ENCODE measurements at places on chromosomes 7 and 10.
A peak's percentile ranks its signal among the peaks of the same experiment; 100 is the strongest.

GRCh38 chr7:22356010-22356691, 803 bp downstream of the RAPGEF5 start:
- no peak for DNase-seq

DNA sequence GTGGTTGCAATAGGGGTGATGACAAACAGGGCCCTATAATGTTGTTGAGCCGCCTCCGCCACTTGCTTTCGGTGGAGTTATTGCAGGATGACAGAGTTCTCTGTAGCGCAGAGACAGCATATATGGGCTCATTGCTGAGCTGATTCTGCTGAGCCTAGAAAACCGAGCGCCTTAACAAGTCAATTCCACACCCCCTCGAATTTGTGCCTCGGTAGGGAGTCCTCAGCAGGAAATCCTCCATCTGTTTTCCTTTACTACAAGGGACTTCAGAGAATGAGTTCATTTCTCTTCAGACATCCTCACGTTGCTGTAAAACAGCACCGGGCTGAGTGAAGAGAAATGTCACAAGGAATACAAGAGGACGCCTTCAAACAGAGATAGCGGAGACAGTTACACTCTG, 90.7 kb upstream of the KIAA1217 start:
- DNase-seq: no peak

DNA sequence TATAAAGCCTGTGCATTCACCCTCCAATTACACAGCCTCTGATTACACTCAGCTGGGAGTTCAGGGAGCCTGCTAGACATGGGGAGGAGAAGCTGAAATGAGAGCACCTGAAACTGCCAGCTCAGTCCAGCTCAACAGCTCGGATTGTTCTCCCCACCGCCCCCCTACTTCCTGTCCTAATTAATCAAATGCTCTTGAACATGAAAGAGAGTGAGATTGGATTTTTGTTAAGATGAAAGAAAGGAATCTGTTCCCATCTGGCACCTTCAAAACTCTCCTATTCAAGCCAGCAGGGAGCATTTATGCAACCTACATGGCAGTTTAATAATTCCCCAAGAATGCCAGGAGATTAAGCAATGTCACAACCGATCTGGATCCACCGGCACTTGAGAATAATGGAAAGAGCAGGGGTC, 98.0 kb downstream of the NPSR1 start:
- peak; percentile 81 for DNase-seq

GRCh38 chr7:34928052-34928451, 109.2 kb downstream of the DPY19L1 start:
- no peak for DNase-seq

GRCh38 chr7:3641582-3641981, 340.5 kb downstream of the SDK1 start:
- DNase-seq: no peak

GRCh38 chr7:92667816-92668535, 77.8 kb upstream of the FAM133B start:
- no peak for DNase-seq

DNA sequence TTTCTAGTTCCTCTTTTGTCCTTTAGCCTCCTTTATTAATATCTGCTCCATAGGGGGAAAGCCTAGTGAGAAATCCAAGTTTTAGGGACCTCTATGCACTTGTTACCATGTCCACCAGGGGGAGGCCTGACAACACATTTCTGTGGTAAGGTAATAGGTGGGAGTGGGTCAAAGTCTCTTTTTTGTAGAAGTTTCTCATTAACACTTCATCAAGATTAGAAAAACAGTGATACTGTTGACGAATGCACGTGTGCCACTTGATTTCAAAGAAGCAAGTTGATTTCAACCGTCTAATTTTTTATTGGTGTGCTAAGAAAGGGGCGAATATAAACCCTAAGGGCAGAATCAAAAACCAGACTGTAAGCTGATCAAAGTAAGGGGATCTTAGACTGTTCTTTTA, 30.6 kb downstream of the CISD1 start:
- peak; percentile 0 for DNase-seq

DNA sequence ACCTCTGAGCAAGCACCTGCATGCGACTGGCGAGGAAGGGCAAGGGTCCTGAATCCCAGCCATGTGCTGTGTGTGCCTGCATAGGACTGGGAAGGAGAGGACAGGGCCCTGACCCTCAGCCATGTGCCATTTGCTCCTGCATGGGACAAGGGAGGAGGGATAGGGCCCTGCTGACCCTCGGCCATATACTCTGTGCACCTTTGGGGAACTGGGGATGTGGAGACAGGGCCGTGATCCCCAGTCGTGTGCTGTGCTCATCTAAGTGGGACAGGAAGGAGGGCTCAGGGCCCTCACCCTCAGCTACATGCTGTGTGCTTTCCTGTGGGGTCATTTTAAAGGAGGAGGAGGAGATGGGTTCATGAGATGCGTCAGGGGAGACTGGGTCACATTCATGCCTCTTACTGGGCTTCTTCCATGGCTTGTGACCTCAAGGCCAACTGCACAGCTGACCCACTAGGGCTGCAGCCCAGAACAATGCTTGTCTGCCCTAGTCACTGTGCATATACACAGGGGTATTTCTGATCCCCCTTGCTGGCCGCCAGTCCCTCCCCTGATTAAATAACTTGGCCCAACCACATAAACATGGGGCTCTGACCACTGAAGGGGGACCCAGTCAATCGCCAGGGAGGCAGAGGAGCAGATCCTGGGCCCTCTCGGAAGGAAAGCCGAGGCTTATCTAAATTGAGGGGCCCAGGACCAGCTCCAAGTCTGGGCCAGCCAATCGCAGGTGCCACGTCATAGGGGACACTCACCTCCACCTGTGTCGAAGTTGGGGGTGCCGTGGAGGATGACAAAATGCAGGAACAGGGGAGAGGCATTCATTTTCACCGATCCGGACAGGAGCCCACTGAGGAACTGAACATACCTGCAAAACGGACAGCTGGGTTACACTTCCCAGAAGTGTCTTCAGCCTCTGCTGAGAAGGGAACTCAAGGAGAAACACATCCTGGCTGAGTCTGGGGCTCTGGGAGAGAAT, 167.3 kb downstream of the TNS3 start:
- peak; percentile 12 for DNase-seq

GRCh38 chr10:28710202-28710886, 33.0 kb downstream of the BAMBI start:
- DNase-seq: no peak

GRCh38 chr7:72234086-72234485, 178.1 kb downstream of the CALN1 start:
- DNase-seq: no peak

DNA sequence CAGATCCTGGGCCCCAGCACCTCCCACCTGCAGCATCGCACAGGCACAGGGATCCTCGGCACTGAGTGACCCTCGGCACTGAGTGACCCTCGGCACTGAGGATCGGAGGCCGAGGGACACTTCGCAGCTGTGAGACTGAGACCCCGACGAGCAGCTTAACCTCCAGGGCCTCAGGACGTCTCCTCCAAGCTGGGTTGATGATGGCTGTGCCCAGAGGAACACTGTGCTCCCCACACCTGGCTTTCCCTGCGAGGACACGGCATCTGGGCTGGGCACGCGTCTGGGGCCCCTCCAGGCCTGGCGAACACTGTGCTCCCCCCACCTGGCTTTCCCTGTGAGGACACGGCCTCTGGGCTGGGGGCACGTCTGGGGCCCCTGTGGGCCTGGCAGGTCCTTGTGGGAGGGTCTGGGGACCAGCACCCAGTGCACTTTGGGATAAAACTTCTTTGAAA, 158.3 kb upstream of the PPP2R2D start:
- DNase-seq: no peak

- DNase-seq: no peak
Measured at GRCh38 chr10:55979203-55979602, 381.9 kb downstream of the ZWINT start.

DNA sequence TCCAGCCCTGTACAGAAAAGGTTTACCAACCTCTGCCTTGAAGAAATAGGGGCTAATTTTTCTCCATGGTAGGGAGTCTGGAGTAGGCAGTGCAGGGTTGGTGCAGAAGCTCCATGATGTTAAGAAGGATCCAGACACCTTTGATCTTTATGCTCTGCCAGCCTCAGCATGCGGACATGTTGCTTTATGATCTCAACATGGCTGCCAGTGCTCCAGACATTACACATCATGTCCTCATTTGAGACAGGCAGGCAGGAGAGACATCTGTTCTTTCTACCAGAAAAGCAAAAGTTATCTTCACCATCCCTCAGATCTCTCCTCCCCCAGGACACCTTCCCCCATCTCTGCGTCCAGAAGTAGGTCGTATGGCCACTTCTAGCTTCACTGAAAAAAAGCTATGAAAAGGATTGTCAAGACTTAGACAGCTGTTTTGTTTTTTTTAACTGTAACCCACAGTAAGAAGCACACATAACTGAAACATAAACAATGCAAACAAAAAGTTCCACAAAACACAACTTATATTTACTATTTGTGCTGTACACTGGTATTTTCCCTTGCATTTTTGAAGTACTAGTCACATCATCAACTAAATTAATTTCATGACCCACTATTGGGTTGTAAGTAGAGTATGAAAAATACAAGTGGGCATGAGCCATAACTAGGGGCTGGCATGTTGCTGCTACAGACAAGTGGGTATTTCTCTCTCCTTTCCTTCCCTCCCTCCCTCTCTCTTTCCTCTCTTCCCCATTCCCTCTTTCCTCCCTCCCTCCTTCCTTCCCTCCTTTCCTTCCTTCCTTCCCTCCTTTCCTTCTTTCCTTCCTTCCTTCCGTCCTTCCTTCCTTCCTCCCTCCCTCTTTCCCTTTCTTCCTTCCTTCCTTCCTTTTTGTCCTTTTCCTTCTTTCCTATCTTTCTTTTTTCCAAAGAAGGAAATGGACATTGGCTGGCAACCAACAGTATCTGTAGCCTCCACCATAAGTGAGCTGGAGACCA, 2.6 kb upstream of the RASSF4 start:
- no peak for DNase-seq

DNA sequence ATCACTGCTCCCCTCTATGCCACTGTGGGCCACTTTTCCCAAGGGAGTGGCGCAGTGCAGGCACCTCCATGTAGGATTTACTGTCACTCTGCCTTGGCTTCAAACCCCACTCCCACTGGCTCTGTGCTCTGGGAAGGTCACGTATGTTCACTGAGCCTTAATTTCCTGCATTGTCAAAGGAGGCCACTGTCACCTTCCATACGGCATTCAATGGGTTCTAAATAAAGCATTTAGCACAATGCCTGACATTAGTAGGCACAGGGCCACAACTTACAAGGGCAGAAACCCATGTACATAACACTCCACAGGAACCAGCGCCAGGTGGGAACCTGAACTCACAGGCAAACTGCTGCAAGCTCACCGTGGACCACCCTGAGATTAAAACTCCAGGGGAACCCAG, 196.4 kb downstream of the USP6NL start:
- no peak for DNase-seq

DNA sequence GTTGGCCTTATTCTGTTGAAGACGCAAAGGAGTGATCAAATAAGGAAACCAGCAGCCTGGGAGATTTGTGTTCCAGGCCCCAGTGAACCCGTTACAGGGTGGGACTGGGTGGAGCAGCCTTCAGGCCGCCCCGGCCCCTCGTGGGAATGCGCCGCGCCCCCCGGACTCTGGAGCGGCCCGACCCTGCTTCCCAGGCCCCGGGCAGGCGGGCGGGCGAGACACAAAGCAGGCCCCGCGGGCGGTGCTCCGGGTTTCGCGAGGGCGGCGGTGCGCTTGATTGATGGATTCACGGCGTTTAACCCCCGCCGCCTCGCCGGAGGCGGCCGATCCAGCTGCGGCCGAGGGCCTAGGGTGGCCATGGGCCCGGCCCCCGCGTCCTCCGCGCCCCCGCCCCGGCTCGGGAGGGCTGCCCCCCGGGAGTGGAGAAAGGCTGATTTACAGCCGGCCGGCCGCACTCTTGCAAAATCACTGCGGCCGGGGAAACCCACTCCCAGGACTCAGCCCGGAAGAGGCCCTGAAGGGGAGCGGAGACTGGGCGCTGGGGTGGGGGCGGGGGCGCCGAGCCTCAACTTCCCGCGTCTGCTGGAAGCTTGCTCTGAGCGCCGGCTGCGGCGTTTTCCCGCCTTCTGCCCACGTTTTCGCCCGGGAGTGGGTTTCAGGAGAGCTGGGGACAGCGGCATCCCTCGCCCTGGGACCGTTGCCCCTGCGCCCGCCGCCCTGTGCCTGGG, 299.6 kb upstream of the NFE2L3 start:
- no peak for DNase-seq

DNA sequence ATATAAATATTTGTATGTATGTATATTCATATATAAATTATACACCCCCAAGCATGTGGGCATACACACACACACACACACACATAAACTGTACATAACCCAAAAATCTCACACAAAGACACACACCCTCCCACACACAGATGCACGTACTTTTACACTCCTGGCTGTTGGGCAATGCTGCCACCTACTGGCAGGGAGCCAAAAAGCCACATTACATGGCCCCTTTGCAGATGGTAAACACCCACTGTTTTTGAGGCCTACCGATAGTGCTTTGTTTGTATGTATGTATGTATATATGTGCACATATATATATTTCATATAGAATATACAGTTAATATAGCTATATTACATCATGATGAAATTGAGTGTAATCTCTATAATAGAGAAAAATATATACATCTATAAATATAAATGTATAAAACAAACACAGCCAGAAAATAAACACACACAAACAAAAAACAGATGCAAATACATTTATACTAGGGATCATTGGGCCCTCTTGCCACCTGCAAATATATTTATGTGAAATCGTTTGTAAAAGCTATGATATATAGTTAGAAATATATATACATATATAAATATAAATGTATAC, 120.1 kb upstream of the ACBD5 start:
- DNase-seq: peak; percentile 39

- DNase-seq: no peak
Measured at GRCh38 chr10:49135575-49136313, 1.9 kb upstream of the FAM170B start.

DNA sequence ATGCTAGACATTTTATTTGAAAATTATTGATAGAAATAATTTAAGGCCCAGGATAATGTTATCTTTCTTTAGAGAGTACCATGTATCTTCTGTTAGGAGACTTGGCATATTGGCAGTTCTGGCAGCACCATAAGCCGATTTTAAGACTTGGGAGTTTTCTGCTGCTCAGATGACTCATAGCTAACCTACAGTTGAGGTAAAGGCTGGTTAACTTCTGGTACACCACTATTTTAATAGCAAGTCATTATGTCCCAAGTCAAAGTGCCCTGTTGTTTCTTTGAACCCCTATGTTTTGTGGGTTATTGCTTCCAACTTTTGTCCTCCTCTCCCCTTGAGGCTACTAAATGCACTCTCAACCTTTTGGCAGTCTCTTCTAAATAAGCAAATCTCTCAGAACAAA, 25.2 kb downstream of the ATRNL1 start:
- no peak for DNase-seq

DNA sequence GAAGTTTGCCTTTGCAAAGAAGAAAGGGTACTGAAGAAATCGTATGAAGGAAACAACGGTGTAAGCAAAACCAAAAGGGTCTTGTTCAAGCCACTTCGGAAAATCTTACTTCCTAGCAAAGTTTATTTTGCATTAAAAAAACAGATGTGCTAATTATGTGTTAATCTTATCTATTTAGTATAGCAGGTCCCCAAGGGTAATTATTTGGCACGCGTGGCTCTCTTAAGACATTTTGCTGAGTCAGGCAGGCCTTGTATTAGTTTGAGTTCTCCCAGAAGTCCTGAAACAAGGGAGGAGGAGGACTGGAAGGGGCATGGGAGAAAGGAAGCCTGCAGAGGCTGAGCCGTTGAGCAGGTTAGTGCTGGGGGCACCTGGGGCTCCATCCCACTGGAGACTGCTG, 44.9 kb downstream of the TMEM178B start:
- DNase-seq: no peak

- DNase-seq: no peak
Measured at GRCh38 chr7:158617737-158618128, 30.1 kb upstream of the PTPRN2 start.

GRCh38 chr7:5597772-5598171, 174.1 kb upstream of the TNRC18 start:
- DNase-seq: no peak

- DNase-seq: no peak
Measured at GRCh38 chr10:91796331-91797047, 1.7 kb upstream of the TNKS2 start.

All from NCI-H446 treated with DMSO at 0.1 percent for 48 hours (cell line).